ENCODE measurements at places on chromosomes 5 and 9.

GRCh38 chr9:33144551-33144950 is 22.6 kb downstream of the B4GALT1 start:
- DNase-seq = no peak

- peak; percentile 98 for DNase-seq
Measured at GRCh38 chr5:1227667-1228066, 2.5 kb downstream of the SLC6A18 start.

DNA sequence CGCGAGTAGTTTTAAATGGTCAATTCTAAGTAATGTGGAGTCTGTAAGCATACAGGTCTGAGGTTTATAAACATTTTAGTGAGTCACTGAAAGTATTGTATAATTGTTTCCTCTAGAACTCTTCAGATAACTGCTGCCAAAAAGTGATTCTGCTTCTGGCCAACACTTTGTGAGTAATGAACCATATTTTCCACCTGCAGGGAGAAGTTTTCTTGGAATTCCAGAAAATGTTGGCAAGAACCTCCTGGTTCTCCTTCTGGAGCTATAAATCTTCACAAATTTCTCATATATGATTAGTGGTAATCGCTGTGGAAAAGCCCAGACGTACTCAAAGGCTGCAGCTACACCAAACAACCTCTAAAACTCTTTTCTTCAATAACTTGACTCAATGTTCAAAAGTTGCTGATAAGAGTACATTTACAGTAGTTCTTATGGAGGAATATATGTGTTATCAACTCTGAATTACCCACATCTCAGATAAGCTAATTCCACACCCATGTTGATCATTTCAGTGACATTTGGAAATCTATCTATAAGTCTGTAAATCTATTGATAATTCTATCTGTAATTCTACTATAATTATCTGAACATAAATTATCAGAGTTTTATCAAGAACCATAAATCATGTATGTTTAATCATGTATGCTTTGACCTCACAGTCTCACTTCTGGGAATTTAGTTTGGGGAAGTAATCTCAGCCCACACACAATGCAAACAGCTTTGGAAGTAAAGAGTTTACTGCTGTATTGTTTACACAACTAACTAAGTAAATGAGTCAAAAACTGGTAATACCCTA is 74.1 kb downstream of the FNBP1 start:
- DNase-seq = no peak

DNA sequence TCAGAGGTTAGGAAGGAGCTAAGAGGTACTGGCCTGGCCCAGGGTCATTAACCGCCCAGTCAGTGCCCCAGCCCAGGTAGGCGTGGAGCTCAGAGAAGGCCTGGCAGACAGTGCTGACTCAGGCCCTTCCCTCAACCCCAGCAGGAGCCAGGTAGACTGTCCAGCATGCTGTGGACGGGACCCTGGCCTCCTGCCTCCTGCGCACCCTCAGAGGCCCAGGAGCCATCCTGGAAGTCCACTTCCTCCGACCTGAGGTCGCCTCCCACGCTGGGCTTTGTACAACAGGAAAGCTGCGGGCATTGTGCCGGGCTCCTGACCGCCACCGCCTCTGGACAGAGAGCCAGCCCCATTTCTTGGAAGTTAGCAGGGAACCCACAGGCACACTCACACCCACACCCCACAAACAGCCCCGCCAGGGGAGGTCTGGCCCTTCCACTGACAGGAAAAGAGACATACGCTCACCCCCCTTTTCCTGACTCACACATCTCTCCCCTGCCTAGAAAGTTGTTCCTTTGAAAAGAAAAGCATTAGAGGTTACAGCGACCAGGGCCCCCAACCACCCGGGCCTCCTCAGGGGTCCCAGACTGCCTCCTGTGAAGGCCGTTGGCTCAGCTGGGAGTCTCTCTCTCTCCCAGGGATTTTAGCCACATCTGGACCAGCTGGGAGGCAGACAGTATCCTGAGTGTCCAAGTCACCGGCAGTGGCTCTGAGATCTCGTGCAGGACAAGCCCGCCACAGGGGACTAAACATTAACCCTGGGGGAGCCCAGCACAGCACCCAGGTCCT is 7.7 kb downstream of the RALGDS start:
- no peak for DNase-seq

DNA sequence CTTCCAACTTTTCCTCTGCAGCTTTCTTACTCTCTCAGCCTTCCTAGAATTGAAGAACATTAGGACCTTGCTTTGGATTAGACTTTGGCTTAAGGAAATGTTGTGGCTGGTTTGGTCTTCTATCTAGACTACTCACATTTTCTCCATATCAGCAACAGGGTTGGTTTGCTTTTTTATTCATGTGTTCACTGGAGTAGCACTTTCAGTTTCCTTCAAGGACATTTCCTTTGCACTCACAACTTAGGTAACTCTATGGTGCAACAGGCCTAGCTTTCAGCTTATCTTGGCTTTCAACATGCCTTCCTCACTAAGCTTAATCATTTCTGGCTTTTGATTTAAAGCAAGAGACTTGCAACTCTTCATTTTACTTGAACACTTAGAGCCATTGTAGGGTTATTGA is 153.1 kb downstream of the CCDC192 start:
- no peak for DNase-seq

DNA sequence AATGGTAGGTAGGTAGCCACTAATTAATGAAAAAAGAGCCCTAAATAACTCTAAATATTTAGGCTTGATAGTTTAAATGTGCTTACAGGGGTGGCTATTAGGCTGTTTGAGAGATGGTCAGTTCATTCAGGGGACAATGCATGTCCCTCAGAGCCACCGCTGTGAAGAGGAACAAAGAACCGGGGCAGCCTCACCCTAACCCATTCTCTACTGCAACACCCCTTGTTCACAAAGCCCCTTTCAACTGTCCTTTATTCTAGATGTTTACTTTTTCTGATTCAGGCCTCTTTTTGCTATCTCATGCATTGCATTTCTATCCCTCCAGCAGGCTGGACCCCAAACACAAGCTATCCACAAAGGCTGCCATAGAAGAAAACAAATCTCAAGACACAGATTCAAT is 906.7 kb downstream of the NR2F1-AS1 start:
- DNase-seq = no peak

DNA sequence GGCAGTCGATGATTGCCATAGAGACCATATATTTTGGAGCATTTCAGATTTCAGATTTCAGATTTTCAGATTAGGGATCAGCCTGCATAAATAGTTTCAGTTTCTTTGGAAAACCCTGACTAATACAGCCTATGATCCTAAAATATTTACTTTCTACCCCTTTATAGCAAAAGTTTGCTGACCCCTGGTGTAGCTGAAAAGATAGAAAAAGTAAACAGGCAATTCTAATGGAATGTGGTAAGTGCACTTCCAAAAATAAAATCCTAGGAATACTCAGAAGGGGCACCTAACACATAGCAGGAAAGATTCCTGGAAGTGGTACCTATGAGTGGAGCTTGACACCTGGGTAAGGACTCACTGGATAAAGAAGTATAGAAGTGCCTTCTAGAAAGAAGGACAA is 34.5 kb downstream of the BAAT start:
- DNase-seq = no peak

DNA sequence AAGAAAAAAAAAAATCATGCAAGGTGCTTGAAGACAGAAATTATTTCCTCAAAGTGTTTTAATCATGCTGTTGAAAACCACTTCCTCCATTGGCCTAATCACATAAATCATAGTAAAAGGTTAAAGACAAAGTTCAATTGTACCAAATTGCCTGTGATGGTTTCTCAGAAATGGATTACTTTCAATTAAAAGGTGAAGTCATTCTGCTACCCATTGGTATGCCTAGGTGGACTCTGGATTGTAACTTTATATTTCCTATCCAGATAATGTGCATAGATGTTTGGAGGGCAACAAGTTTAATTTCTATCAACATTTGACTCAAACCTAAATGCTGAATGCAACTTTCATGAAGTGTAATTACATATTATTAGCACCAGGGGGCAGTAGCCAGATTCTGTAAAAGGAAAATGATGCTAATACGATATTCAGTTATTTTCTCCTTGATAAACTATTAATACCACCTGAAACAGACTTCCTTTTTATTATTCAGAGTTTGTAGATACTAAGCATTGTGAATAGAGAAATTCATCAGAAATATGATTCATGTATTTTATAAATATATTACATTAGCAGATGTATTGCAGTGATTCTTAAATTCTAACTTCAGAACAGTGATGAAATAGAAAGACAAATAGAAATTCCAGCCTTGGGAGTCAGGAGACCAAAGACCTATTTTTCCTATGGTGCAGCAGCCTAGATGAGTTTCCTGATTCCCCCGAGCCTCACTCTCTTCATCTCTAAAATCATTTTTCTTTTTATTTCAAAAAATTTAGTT is 148.2 kb downstream of the CAAP1 start:
- no peak for DNase-seq

DNA sequence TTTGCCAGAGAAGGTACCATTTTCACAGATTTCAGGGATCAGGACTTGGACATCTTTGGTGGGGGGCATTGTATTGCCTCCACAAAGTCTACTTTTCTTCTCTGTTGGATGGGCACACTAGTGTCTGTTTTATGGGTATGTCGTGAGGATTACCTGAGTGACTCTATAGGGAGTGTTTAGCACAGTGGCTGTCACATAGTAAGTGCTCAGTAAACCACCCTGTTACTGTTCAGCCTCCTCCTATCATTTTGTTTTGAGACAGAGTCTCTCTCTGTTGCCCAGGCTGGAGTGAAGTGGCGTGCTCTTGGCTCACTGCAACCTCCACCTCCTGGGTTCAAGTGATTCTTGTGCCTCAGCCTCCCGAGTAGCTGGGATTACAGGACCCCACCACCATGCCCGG is 2.4 kb upstream of the PRRC2B start:
- DNase-seq = no peak

DNA sequence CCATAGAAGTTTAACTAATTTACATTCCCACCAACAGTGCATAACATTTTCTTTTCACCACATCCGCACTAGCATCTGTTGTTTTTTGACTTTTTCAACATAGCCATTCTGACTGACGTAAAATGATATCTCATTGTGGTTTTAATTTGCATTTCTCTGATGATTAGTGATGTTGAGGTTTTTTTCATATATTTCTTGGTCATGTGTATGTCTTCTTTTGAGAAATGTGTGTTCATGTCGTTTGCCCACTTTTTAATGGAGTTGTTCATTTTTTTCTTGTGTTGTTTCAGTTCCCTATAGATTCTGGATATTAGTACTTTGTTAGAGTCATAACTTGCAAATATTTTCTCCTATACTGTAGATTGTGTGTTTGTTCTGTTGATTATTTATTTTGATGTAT is 163.4 kb downstream of the FER start:
- DNase-seq = no peak

DNA sequence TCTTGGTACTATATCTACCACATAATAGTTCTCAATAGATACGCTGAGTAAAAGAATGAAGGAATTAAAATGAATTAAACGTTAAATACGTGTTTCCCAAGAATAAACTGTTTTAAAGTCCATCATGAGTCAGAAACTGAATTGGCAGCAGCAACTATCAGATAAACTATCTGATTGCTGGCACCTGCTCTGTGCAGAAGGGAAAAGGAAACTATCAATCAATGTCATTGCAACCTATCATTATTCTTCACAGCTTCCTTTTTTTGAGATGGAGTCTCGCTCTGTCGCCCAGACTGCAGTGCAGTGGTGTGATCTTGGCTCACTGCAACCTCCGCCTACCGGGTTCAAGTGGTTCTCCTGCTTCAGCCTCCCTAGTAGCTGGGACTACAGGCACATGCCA is 8.8 kb upstream of the WDR36 start:
- no peak for DNase-seq

DNA sequence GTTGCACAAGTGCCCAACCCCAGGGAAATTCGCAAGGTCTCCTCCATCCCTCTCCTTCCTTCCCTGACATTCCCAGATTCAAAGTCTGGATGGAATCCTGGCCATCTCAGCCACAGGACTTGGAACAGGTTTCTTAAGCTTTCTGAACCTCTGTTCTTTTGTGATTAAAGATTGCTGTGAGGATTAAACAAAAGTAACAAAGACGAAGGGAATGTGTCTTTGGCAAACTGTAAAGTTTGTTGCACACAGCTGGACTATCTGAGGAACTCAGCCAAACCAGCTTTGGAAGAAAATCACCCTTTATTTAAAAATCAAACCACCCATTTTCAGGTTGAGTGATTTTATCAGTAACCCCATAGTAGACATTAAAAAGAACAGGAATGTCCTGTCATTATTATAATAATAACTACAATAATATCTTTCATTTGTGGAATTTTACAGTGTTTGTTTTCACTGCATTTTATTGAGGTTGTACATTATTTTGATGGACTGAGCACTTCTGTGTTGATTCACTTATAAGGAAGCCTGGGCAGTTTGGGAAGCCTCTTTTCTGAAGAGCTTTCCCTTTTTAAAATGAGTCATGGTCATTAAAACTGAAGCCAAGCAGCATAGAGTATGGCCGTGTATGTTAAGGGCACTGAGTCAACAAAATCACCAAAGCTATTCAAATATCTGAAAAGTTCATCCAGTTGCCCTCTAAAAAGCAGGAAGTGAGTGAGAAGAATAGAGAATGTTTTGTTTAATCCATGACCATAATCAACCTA is 310.2 kb downstream of the AGTPBP1 start:
- DNase-seq = no peak

- no peak for DNase-seq
Measured at GRCh38 chr5:159782197-159782994, 133.9 kb upstream of the ADRA1B start.

DNA sequence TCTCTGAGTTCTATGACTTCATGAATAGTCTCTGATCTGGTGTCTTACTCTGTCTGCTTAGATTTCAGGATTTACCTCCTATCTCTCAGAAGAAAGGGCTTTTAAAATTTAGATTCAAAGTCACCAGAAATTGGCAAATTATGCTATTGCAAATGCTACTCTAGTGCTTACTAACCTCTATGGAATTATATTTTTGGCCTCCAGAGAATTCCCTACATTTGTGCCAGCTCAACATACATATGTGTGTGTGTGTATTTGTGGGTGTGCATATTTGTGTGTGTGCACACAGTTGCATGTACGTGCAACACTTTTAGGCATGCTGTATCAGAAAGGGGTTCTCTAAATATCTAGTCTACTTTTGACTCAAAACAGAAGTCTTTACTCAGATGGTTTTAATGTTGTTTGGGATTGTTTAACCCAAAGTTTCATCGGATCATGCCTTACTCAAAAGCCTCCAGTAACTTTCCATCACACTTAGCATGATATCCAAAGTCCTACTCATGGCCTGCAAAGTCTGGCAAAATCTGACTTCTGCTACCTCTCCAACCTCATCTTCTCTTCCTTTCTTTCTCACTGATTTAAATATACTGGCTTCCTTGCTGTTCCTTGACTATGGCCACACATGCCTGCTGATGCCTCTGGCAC is 147.6 kb upstream of the NR3C1 start:
- no peak for DNase-seq

GRCh38 chr9:113223963-113224362 is 2.6 kb downstream of the SLC31A1 start:
- DNase-seq = no peak

- no peak for DNase-seq
Measured at GRCh38 chr5:174120401-174121005, 75.0 kb downstream of the NSG2 start.

GRCh38 chr9:122791872-122792669 is 3.3 kb downstream of the OR5C1 start:
- DNase-seq = no peak

Measured in NCI-H510A (cell line).